ENCODE measurements at places on chromosomes 1 and 21.
A peak's percentile ranks its signal among the peaks of the same experiment; 100 is the strongest.

DNA sequence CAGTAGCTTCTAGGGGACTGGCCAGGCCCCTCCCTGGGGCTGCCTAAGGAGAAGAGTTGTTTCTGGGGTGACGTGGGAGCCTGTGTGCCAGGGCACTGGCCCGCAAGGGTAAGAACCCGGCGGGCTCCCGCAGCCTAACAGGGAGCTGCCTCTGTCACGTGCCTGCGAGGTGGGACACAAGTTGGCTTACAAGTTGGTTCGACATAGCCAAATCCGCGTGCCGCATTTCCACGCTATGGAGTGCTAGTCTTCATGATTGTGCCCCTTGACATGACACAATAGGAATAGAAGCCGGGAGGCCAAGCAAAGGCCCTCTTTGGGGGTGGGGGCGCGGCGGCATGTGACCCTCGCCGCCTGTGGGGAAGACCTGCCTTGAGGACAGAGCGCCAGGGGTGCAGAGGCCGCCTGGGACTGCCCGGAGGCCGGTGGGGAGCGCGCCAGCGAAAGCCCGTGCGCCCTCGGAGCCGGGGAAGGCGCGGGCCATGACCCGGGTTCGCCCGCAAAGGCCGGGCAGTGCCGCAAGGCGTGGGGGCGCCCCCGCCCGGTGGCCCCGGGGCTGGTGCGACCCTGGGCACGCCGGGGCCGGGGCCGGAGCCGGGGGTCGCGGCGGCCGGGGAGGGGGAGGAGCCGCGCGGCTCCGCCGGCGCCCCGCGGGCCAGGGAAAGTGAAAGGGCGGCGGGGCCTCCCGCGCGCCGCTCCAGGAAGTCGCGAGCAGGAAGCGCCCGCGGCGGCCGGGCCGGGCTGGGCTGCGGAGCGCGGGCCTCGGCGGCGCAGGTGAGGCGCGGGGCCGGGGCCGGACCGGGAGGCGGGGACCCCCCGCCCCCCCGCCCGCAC is at the start of gene SLC37A1:
SLC37A1 (plus strand) TSS at position 702 of the 834 bp plus-strand sequence. CDS start 4,603 bp downstream, outside the sequence.
- DNase-seq = no peak

DNA sequence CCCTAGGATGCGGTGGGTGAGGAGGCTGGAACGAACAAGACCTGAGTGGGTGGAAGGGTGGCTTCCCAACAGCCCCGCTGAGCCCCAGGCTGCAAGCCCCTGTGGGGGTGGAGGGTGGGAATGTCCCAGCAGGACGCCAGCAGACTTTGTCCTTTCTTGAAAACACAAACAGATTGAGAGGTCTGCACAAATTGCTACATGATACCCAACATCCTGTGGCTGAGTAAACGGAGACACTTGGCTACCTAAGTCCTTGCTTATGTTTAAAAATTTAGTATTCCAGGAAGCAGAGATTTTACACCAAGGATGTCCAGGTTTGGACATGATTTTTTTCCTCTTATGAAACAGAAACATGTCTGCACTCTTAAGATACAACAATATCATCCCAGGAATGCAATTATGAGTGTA is 11.8 kb upstream of the F3 start:
- DNase-seq = peak; percentile 52

- no peak for DNase-seq
Measured at GRCh38 chr1:68210829-68211228, 21.5 kb downstream of the WLS start.

GRCh38 chr1:46532498-46533178 is 18.8 kb downstream of the KNCN start:
- no peak for DNase-seq

GRCh38 chr1:79448426-79448825 is 441.9 kb upstream of the ADGRL4 start:
- no peak for DNase-seq

DNA sequence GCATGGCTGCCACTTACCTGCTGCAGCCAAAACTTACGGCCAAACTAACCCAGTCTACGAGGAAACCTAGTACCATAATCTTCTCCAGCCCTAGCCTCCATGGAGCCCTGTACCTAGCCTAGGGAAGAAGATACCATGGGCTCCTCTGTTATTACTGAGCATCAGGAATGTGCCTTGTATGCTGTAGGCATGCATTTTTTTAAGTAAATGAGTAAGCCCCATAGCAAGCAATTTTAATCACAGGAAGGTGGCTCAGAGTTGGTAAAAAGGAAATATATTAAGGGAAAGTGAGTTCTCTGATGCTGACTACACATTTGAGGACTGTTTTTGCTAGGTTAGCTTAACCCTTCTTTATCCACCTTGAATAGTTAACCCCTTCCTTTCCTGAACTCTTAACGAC is 21.2 kb downstream of the NFASC start:
- peak; percentile 21 for DNase-seq
